ENCODE measurements at places on chromosomes 5 and 9.

DNA sequence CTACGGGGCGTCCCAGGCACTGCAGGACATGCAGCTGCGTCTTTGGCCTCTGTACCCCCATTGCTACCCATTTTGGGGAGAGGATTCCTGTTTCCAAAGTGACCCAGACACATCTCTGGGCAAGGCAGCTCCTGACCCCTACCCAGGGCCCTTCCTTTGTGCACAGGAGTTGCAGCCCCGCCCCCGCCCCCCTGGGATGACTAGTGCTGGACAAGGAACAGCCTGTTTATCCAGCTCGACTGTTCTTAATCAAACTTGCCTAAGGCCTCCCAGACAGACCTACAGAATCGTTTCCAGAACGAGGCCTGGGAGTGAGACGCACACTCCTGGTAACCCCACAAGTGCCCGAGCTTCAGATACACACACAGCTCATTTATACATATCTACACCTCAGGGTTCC is 13.2 kb downstream of the DIPK1B start:
- peak; percentile 59 for DNase-seq

DNA sequence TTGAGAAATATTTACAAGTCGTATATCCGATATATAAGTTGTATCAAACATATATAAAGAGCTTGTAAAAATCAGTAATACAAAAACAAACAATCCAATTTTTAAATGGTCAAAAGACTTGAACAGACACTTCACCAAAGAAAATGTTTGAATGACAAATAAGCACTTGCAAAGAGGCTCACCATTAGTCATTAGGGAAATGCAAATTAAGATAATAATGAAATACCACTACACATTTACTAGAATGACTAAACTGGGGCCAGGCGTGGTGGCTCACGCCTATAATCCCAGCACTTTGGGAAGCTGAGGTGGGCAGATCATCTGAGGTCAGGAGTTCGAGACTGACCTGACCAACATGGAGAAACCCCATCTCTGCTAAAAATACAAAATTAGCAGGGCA is 134.6 kb upstream of the HAND1 start:
- no peak for DNase-seq

DNA sequence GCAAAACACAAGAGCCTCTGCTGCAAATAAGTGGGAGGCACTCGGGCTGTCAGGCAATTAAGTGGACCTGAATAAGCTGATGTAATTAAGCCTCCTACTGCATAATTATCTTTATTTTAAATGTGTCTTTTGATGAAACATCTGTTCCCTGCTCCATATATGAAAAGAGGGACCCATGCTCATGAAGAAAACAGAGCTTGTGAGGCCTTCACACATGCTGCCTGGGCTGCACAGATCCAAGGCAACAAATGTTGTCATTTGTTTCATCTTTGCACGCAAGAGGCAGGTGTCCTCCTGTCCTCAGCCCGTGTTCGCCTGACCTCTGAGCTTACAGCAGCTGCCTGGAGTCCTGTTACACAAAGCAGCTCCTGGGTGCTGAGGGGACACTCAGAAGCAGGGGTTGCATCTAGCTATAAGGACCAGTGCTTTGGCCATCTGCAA is 381.1 kb downstream of the ZNF608 start:
- no peak for DNase-seq

DNA sequence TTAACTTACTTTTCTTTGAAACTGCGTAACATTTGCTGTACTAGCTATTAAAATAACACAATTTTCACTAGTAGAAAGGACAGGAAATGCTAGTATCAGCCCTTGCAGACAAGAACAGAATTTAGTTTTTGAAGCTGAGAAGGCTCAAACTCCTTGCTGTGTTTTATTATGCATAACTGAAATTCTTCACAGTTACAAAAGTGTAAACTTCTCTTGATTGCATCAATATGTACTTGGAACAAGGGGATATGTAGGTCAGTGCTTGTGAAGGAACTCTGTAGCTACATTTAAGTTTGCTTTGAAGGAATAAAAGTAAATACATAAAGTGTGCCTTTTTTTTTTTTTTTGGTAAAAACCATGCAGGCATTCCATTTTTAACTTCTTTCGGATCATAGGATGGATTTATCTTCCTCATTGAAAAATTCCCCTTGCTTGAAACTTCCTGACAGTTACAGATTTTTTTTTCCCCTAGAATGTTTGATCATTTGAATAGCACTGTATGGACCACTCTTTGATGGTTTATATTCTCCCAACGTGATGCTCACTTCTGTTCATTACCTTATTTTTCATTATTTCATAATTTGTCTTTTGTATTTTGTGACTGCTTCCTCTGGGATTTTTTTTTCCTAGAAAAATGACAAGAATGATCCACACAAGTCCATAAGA is 94.9 kb upstream of the DAB2 start:
- DNase-seq: peak; percentile 78

- DNase-seq: no peak
Measured at GRCh38 chr5:169944922-169945680, 35.2 kb downstream of the INSYN2B start.

GRCh38 chr9:19998823-19999455 is 210.1 kb upstream of the SLC24A2 start:
- DNase-seq: no peak

DNA sequence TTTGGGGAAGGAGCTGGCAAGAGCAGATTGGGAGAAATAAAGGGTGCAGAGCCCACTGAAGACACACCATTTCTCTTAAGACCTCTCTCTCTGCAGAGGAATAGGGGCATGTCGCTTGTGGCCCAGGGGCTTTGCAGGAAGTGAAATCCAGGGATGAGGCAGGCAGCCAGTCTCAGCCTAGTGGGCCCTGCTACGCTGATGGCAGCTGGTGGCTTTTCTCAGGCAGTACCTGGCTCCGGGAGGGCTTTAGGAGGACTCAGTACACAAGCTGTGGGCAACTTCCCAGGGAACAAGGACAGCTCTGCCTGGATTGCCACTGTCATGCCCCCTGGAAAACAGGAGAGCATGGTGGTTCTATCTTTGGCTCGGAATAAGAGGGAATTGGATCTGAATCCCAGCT is 76.2 kb upstream of the NEURL1B start:
- no peak for DNase-seq

- DNase-seq: no peak
Measured at GRCh38 chr9:129665389-129665775, at the start of gene PRRX2. Gene PRRX2 (plus strand): TSS chr9:129665647. CDS start chr9:129665868, 221 bp downstream.

DNA sequence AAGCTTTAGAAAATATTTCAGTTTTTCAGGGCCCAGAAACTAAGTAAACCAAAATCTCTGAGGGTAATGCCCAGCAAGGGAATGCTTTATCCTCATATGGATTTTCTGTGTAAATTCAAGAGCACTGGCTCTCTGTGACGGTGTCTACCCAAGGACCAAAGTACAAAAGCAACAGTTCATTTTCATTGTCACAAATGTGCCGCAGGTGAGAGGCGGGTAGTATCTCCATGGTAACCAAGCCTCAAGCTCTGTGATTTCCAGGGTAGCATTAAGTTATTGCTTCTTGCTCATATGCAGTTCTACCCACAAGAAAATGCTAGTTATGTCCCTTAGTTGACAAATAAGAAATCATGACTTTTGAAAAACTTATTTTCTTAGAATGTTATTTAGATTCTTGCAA is 164.3 kb downstream of the MTRR start:
- no peak for DNase-seq

- DNase-seq: peak; percentile 80
Measured at GRCh38 chr9:36036780-36037548, at the start of gene RECK. Gene RECK (plus strand): TSS chr9:36036913. CDS start chr9:36036999, 86 bp downstream.

DNA sequence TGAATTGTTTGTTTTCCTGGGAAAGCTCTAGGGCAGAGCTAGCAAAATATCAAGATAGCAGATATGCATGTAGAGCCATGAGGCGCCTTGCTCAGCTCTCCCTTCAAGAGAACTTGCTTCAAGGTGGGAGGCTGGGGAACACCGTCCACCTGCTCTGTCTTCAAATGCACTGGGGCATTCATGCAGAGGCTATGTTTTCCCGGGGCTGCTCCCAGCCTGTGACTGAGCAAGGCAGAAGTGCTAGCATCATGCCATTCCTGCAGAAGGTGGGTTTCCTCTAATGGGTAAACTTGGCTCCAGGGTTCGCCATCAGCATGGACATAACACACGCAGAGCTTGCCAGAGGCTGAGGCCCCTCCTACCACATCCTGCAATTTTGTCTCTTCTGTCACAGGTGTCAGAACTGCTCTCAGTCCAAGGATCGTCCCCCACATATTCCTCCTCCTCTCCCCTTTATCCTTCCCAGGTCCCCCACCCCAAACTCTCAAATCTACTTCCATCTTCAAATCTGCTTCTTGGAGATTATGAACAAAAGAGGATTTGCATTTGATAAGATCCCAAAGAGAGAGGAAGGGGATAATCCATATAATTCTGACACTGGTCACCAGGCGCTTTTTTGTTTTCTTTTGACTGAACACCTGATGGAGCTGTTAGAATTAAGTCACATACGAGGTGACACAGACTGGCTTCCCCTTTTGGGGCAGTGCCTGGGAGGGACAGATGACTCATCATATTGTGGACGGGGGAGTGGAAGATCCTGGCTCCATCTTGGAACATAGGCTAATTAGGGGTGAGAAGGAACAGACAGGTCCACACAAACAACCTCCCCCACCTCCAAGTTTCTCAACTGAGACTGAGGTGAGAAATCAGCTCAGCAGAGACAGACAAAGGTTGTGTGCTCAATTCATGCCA is 85.0 kb upstream of the TAF11L2 start:
- DNase-seq: no peak

GRCh38 chr9:18857769-18858168 is 175.2 kb downstream of the SAXO1 start:
- peak; percentile 59 for DNase-seq

- DNase-seq: no peak
Measured at GRCh38 chr5:98798371-98798770, 24.9 kb downstream of the RGMB start.

DNA sequence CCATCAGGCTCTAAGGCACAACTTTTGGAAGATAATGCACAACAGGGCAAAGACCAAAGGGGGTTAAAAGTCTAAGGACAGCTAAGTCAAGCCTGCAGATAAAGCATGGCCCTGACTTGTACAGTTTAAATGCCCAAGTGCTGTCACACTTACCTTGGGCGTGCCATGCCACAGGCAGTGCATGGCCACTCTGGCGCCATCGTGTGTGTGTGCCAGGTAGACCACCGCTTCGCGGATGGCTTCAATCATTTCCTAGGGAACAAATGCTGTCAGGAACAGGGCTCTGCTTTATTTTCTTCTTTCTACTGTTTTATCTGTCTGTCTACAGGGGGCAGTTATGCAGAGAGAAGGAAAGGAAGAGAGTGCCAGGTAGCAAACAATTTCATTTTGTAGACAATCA is 19.3 kb downstream of the PUM3 start:
- no peak for DNase-seq

- DNase-seq: no peak
Measured at GRCh38 chr9:113307396-113307975, 4.3 kb upstream of the RNF183 start.

GRCh38 chr5:152270096-152270495 is 135.0 kb downstream of the NMUR2 start:
- DNase-seq: no peak

DNA sequence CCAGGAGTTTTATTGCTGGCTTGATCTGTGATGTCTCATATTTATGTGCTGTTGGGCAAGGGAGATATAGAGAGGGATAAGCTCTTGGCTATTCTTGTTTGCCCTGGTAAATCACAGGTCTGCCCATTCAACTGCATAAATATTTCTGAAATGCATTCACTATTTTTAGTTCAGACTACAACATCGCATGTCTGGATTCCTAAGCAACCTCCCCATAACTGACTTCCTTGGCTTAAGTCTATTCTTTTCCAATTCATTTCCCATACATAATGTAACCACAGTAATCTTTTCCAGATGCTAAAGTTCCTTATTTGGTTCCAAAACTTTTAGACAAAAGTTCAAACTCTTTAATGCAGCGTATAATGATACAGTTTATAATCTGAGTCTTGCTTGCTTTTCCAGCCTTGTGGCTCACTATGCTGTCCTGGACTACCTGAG is 321.4 kb upstream of the ACTBL2 start:
- peak; percentile 39 for DNase-seq

DNA sequence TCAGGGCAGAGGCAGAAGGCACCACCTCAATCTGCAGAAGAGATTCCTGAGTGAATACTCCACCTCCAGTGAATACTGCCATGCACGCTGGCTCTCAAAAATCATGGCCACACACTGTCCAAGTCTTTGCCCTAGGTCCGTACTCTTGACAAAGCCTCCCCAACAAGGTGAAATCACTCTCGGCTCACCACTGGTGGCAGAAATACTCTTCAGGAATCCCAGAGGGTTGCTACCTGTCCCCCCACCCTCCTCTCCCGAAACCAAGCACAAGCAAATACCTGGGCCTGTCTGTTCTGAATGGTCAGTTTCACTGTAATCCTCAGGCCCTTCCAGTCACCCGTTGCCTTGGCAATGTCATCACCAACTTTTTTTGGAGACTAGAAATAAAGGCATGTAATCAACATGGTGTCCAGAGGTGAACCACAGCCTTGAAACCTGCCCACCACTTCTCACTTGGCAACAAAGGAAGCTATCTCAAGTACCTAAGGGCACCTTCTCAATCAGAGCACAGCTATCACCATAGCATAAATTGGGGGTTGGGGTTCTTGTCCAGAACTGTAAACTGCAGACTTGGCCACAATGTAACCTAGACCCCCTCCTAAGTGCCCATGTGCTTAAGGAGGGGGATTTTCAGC is 1.8 kb downstream of the RPL12 start:
- no peak for DNase-seq

GRCh38 chr5:172952034-172952511 is 7.2 kb upstream of the RPL26L1 start:
- no peak for DNase-seq

GRCh38 chr5:81850501-81851357 is 99.8 kb upstream of the SSBP2 start:
- DNase-seq: no peak
